ENCODE measurements at places on chromosomes 12 and 14.

DNA sequence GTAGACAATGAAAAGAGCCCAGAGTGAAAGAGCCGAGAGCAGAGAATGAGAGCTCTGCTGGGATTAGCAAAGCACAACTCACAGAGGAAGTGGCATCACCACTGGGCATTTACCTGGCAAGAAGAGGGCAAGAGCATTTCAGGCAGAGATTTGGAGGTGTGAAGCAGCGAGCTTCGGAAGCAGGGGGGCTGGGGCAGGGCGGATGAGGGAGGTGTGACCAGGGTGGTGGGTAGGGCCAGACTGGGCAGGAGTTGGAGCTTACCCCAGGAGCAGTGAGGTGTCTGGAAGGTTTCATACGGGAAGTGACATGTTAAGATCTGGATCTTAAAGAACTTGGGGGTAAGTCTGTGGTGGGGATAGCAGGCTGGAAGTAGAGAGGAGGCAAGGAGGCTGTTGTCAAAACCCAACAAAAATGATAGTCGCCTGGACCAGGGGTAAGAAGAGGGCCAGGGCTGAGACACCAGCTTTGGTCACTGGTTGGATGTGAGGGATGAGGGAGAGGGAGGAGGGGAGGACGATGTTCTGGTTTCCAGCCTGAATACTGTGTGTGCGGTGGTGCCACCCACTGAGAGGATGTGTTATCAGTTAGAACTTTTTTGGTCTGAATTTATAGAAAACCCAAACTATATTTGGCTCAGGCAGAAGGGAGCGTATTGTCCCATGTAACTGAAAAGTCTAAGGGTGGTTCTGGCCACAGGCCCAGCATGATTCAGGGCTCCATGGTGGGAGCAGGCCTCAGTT, 5.2 kb downstream of the SMIM41 start:
- no peak for DNase-seq

DNA sequence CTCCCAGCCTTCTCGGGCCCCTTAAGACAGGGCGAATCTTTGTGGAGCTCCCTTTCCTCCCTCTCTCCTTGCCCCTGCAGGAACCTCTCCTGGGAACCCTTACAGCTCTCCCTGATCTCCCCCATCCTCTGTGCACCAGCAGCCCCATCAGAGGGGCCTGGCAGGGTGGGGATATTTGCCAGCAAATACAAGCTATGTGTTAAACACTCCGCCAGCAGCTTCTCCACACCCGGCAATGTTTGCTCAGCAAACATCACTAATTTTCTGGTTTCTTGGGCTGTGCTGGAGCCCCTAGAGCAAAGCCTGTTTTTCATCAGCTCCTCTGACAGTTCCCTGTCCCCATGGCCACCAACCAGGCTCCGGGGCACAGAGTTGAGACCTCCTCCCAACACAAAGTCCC, 147.5 kb upstream of the LHX5 start:
- no peak for DNase-seq

DNA sequence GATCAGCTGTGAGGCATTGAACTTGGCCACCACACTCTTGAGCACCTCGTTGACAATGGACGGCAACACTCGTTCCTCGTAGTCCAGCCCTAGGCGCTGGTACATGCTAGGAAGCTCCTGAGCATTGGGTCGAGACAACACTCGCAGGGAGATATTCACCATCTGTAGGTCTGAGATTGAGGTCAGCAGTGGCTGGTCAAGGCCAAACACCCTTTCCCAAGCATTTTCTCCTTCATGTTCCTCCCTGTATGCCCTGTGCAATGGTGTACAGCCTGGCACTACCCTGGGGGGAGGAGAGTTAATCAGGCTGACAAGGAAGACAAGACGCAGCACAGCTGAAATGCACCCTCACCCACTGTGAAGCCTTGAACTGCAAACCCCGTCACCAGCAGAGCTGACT, 2.0 kb downstream of the PHB2 start:
- DNase-seq = peak; percentile 1

- DNase-seq = no peak
Measured at GRCh38 chr12:62647586-62647985, 181.0 kb downstream of the MON2 start.

DNA sequence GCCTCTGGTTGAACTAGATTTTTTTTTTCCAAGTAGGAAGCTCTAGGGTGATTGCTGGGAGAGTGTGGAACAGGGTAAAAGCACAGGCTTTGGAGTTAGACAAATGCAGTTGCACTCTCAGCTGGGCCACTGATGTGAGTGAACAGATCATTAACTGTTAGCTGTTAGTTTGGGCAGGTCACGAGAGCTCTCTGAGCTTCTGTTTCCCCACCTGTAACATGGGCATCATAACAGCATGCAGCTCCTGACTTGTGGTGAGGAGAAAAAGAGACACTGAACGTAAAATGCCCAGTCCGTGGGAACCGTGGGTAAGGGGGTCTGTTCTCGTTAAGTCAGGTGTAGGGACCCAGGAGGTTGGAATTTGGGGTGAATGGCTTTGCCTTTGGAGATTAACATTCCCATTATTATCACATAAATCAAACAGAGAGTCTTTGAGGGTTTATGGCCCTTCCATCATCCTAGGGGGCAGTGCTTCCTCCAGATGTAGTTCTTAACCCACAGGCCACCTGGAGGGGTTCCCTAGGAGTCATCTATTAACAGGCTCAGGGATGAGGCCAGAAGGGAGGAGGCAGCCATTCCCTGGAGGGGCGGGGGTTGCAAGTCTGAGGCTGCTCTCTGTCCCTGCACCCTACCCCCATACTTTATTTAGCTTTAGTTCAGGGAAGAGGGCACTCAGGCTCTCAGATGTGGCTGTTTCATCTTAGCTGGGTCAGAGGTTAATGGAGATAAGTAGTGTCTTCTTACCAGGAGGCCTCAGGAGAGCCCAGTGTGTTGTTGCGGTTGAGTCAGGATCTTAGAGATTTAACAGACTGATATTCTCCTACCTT, 135.2 kb downstream of the DACT1 start:
- peak; percentile 65 for DNase-seq

DNA sequence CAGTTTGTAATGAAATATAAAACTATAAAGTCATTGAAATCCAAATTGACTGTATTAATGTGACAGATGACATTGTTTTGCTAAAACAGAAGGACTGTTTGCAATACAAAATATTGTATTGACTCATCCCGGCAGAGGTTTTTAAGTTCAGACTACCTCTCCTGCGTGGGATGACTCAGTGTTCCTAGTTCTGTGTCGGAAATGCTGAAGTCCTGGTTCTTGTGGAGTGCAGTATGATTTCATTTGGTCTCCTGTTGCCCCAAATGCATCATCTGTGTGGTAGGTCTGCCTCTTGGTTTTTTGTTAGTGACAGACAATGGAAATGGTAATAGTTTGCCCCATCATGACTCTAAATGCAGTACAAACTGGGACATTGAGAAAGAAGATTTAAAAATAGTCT, 27.8 kb downstream of the PELI2 start:
- DNase-seq = peak; percentile 77
